Endothelial cell of umbilical vein (primary cell): ENCODE measurements at places on chromosomes 5 and 9. TPM values are rescaled to one million over a fixed set of nuclear protein-coding genes. Genes with fewer than 3 reads are reported as not detected.

DNA sequence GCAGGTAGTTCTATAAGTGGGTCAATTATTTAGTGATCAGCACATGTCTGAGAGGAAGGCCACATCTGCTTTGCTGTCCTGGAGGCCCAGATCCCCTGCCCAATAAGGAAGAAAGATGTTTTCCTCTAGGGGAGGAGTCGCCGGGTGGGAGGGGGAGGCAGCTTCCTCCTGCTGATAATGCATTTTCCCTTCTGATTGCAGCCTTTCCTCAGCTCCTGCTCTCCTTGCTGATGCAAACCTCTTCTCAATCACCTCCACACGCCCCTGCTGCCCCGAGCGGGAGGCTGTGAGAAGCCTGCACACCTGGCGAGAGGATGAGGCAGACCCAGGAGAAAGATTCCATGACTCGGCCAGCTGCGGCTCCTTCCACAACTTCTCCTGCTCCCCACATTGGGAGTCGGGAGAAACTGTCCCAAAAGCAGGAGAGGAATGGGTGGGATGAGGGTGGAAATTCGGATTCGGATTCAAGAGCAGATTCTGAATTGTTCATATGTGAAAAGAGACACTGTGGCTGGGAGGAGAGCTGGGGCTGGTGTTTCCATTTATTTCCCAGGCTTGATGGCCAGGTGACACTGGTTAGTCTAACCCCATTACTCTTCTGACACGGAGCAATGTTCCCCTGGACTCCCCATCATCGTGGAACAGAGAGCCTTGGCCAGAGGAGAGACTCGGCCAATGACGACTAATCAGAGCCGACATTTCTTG is 6.8 kb upstream of the NTNG2 start:
- no peak for DNase-seq

GRCh38 chr5:23269981-23270380 is 237.4 kb upstream of the PRDM9 start:
- no peak for DNase-seq

DNA sequence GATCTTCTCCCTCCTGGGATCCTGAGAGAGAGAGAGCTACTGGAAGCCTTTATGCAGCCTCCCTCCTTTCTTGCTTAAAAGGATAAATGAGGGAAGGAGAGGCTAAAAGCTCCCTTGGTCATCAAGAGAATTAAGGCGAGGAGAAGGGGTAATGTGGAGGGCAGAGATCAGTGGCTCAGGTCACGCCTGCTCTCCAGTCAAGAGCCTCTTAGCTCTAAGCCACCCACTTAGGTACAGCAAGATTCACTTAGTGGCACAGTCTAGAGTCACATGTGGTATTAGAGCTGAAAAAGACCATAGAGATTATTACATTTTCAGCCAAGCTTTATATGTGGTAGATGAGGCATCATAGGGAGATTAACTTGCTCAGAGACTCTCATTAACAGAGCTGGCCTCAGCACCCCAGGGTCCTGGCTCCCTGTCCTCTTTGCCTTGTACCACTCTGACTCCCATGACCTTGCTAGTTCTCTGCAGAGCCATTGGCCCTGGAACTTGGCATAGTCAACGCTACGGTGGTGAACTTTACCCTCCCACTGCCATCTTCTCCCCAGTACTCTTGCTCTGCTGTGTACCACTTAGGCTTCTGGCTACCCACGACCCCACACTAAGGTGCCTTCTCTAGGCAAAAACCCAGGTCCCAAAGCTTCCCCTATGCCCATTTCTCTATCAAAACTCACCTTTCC is 37.6 kb downstream of the MFAP3 start:
- no peak for DNase-seq

ABO gene
- total RNA-seq, result not detected in 2 replicates

SLC12A2 gene
- 41.7 and 59.5 TPM in 2 replicates for total RNA-seq

CACNA1B gene
- 0.05 and 0.11 TPM in 2 replicates for total RNA-seq
